ENCODE measurements at places on chromosomes 2 and 18. TPM values are rescaled to one million over a fixed set of nuclear protein-coding genes. Genes with fewer than 3 reads are reported as not detected.

GRCh38 chr18:36179562-36180355 is 7.5 kb upstream of the MOCOS start:
- H3K27me3 ChIP-seq: no peaks in the 10 kb centered on the region
- H3K36me3 ChIP-seq: no peaks in the 10 kb centered on the region
- DNase-seq: peak; percentile 80
- H3K4me1 ChIP-seq: peaks cover 21% of the 10 kb centered on the region

GRCh38 chr18:37042381-37042780 is 213.5 kb downstream of the KIAA1328 start:
- no peaks in the 10 kb centered on the region for H3K27me3 ChIP-seq
- H3K27ac ChIP-seq: no peak overlapping the region
- H3K4me1 ChIP-seq: no peaks in the 10 kb centered on the region

GRCh38 chr18:27707201-27707600 is 469.7 kb downstream of the CDH2 start:
- no peak overlapping the region for H3K4me3 ChIP-seq
- no peaks in the 10 kb centered on the region for H3K36me3 ChIP-seq
- DNase-seq: no peak
- H3K27ac ChIP-seq: no peak overlapping the region
- no peaks in the 10 kb centered on the region for H3K27me3 ChIP-seq

DNA sequence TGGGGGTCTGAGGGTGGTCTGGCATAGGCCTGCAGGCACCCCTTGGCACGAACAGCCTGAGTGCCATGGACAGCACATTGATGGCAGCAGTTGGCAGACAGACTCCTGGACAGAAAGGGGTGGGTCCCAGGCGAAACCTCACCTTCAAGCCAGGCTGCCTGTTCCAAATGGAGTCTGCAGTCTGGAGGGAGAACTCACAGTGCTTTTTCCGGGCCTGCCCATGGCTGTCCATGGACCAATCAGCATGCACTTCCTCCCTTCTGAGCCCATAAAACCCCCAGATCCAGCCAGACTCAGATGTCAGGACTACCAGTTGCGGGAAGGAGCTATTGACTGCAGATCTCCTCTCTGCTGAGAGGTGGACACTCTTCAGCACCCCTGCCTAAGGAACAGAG is 694.6 kb upstream of the ACVR2A start:
- DNase-seq: no peak
- no peaks in the 10 kb centered on the region for H3K4me1 ChIP-seq
- no peaks in the 10 kb centered on the region for H3K36me3 ChIP-seq
- no peak overlapping the region for H3K4me3 ChIP-seq

DNA sequence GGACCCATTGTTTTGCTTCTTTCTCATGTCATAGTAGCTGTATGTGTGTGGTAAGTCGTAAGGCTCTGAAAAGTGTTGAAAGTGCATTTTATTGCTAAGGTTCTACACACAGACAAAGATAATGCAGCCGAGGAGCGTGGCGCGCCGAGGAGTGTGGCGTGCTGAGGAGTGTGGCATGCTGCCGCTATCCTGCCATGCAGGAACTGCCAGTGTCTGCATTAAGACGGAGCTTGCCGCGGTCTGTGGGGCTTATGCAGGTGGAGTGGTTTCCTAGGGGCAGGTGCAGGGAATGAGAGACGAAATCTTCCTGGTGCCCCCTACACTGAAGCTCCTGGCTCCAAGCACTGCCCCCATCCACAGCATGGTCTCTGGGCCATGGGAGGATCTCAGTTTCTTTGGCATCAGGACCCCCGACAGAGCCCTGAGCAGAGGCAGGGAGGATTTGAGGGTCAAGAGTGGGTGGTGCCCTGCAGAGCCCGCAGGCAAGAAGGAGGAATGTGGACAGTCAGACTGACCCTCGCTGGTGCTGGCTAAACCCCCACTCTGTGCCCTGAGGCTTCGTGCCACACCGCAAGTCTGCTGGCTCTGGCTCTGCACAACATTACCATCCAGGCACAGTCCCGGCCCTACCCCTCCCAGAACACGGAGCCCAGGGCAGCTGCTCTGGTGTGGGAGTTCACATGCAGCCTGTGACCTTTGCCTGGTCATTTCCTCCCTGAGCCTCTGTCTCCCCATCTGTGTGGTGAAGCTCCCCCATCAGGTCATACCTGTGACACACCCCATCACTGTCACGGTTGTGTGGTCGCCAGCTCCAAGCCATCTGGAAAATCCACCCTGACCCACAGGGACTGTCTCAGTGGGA is 3.2 kb downstream of the SNED1 start:
- H3K4me3 ChIP-seq: no peak overlapping the region
- no peaks in the 10 kb centered on the region for H3K27me3 ChIP-seq
- H3K27ac ChIP-seq: no peak overlapping the region
- DNase-seq: no peak
- peaks cover 12% of the 10 kb centered on the region for H3K4me1 ChIP-seq

DNA sequence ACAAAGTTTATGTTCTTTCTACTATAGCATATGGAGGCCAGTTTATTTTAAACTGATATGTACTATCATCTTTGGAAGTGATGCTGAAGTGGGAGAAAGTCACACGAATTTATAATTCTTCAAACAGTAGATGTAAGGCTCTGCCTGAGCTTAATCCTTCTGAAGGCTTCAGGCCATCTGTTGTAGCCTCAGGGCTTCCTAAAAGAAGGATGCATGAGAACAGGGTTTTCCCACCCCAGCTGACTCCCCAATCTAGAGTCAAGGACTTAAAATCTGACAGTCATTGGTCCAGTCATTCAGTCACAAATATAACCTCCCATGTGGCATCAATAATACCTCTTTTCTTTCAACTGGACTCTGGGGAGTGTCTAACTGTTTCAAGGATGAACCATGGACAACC is 330.5 kb downstream of the KCNS3 start:
- no peak overlapping the region for H3K27ac ChIP-seq
- H3K4me1 ChIP-seq: peaks cover 5% of the 10 kb centered on the region
- DNase-seq: no peak
- H3K27me3 ChIP-seq: no peaks in the 10 kb centered on the region
- no peak overlapping the region for H3K4me3 ChIP-seq

DNA sequence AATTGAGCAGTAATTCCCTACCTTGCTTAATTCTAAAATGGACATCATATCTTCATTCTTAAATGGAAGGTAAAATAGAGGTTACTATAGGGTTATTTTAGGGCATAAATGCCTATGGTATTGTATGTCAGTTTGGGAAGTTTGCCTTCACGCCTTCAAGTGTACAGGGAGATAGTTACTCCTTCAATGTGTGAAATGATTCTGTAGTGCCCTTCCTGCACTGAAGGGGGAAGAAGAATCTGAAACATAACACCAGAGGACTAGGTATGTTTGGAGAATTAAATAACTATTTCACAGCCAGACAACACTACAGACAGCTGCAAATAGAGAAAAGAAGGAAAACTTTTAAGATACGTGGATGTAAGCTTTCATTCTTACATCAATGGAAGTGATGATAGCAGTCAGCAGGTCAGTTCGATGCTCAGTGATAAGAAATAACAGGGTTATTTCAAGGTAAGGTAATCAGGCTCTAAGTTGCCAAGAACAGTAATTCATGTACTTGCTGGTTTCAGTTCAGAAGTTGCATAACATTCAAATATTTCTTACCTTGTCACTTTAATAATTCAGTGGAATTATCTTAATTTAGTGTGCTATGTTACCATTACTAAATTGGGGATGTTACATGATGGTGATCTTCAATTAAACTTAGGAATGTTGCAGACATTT is 4.0 kb downstream of the PKP4 start:
- H3K27ac ChIP-seq: no peak overlapping the region
- H3K4me3 ChIP-seq: no peak overlapping the region
- H3K4me1 ChIP-seq: peaks cover 38% of the 10 kb centered on the region
- H3K36me3 ChIP-seq: no peaks in the 10 kb centered on the region
- no peaks in the 10 kb centered on the region for H3K27me3 ChIP-seq
- DNase-seq: peak; percentile 23

DNA sequence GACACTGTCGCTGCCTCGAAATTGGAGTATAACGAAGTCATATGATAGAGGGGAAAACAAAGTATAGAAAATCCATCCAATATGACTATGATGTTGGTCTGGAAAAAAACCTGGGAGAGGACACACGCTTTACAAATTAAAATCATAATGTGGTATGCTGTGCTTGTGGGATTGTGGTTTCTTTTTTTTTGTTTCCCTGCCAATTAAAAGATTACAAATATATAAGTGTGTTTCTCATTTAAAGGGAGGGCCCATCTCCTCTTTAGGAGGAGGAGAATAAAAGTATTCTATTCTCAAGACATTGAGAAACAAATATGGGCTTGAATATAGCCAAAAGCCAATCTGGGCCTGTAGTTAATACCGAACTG is 86.6 kb downstream of the EPHA4 start:
- no peak for DNase-seq
- no peaks in the 10 kb centered on the region for H3K4me1 ChIP-seq
- no peaks in the 10 kb centered on the region for H3K27me3 ChIP-seq
- H3K27ac ChIP-seq: no peak overlapping the region

DNA sequence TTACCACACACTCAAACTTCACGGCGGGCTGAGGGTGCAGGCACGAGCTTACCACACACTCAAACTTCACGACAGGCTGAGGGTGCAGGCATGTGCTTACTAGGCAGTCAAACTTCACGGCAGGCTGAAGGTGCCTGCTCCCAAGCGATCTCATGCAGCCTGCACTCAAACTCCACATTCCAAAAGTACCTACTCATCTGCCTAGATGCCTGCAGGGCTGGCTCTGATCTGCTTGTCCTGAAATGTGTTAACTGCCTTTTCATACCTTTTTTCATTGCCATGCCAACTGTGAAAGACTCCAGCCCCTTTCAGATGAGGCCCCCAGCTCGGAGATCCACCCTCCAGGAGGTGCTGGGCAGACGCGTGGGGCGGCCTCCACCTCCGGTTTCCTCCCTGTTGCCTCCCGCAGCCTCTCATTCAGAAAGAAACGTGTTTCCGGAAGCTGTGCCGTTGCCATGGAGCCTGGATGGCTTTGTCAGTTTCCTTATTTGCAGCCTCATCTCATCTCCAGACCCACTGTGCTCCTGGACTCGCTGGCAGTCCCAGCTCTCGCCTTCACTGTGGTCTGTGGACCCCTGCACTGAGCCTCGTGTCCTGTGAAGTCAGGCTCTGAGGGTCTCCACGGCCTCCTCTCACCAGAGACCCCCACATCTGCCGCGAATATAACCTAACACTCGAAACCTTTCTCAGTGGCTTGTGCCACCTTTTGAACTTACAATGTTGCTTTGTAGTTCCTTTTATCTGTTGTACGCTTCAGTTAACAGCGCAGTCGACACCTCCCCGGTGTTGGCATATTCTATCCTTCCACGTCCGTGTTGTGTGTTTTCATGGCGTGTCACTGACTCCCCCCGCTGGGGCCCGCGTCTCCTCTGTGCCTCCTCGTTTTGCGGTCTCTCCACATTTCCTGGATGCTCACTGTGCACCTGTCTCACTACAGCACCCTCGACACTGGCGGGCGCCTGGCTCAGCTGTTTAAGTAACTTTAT is 106.1 kb upstream of the ALKAL2 start:
- no peaks in the 10 kb centered on the region for H3K36me3 ChIP-seq
- DNase-seq: no peak
- H3K27ac ChIP-seq: no peak overlapping the region

GRCh38 chr18:63177919-63178821 is 141.4 kb downstream of the BCL2 start:
- no peak overlapping the region for H3K4me3 ChIP-seq
- H3K27me3 ChIP-seq: no peaks in the 10 kb centered on the region
- no peaks in the 10 kb centered on the region for H3K4me1 ChIP-seq
- DNase-seq: no peak
- H3K36me3 ChIP-seq: no peaks in the 10 kb centered on the region
- no peak overlapping the region for H3K27ac ChIP-seq

DNA sequence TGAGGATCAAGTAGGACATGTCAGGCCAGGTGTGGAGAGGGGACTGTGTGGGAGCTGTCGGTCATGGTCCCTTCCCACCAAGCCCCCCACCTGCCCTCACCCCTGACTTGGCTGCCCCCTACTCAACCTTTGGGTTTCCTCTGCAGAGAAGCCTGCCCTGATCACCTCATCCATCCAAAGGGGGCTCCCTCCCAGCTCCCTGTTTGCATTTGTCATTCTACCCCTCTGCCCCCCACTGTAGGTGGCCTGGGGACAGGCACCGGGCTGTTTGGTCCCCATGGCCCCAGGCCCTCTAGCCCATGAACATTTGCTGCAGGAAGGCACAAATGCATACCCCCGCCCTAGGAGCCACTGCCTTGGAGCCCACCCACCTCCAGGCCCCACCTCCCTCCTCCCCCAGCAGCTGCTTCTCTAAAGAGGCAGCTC is 115.0 kb downstream of the SMAD7 start:
- H3K4me3 ChIP-seq: no peak overlapping the region
- no peak overlapping the region for H3K27ac ChIP-seq
- H3K4me1 ChIP-seq: peaks cover 45% of the 10 kb centered on the region

DNA sequence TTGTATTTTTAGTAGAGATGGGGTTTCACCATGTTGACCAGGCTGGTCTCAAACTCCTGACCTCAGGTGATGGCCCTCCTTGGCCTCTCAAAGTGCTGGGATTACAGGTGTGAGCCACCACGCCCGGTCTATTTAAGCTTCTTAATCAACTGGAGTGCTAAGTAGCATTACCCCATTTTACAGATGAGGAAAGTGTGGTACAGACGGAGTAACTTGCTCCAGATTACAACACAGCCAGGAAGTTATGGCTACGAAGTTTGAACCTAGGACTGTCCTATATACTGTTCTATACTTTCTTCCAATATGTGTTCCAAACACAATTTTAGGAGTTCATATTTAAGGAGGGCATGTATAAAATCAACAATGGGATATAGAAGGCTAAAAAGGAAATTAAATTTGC is 197.7 kb downstream of the TGIF1 start:
- H3K4me3 ChIP-seq: no peak overlapping the region
- no peaks in the 10 kb centered on the region for H3K36me3 ChIP-seq
- no peaks in the 10 kb centered on the region for H3K27me3 ChIP-seq
- no peak for DNase-seq
- no peak overlapping the region for H3K27ac ChIP-seq

GRCh38 chr18:73007195-73007914 is 139.6 kb upstream of the NETO1 start:
- H3K36me3 ChIP-seq: no peaks in the 10 kb centered on the region
- H3K27ac ChIP-seq: no peak overlapping the region
- H3K4me3 ChIP-seq: no peak overlapping the region

DNA sequence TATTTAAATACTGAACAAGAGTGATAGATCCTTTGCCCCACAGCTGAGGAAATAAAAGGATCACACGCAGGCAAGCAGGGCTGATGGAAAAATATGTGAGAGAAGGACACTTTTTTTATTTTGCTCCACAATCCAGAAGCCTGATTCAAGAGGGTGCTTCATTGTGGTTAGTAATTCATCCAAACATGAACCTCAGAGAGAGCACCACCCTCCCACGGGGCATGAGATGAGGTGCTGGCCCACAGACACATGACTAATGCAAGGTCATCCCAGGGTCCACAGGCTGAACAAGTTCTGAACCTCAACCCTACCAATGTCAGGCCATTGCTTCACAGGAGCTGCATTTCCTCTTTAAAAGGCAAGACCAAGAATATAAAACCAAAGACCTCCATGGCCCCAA is 239.6 kb downstream of the MREG start:
- no peak overlapping the region for H3K4me3 ChIP-seq
- no peak overlapping the region for H3K27ac ChIP-seq
- no peaks in the 10 kb centered on the region for H3K27me3 ChIP-seq
- no peaks in the 10 kb centered on the region for H3K36me3 ChIP-seq
- peaks cover 32% of the 10 kb centered on the region for H3K4me1 ChIP-seq
- no peak for DNase-seq

GRCh38 chr2:221034973-221035372 is 537.1 kb downstream of the EPHA4 start:
- H3K4me1 ChIP-seq: no peaks in the 10 kb centered on the region
- H3K4me3 ChIP-seq: no peak overlapping the region
- no peaks in the 10 kb centered on the region for H3K36me3 ChIP-seq
- no peaks in the 10 kb centered on the region for H3K27me3 ChIP-seq
- no peak for DNase-seq
- H3K27ac ChIP-seq: no peak overlapping the region

RBKS gene
- total RNA-seq: 0.74 TPM

APOB gene
- total RNA-seq: 0.25 TPM

GALR1 gene
- not detected for total RNA-seq

RAB6C gene
- not detected for total RNA-seq

OSBPL1A gene
- total RNA-seq: 16.5 TPM

EMILIN2 gene
- total RNA-seq: 11.3 TPM
